ENCODE measurements at places on chromosomes 3 and 15.

DNA sequence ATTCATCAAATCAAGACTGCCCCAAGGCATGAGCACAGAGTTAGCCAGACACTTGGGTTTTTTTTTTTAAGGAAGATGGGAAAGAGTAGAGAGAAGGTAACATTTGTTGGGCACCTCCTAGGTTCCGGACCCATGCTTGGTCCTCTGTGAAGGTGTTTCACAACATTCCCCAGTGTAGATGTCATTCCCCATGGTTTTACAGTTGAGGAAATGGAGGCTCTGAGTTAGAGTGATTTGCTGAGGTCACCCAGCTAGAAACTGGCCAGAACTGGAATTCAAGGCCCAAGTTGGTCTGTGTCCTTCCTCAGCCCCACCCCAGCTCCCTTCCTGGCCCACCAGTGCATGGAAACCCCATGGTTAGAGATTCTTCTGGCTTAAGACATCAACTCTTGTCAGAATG, 19.9 kb downstream of the WNT7A start:
- DNase-seq = no peak

- DNase-seq = no peak
These were observed 3.9 kb upstream of the UCN2 start for GRCh38 chr3:48567500-48567899.

GRCh38 chr3:12073106-12073505, 68.9 kb downstream of the SYN2 start:
- no peak for DNase-seq

DNA sequence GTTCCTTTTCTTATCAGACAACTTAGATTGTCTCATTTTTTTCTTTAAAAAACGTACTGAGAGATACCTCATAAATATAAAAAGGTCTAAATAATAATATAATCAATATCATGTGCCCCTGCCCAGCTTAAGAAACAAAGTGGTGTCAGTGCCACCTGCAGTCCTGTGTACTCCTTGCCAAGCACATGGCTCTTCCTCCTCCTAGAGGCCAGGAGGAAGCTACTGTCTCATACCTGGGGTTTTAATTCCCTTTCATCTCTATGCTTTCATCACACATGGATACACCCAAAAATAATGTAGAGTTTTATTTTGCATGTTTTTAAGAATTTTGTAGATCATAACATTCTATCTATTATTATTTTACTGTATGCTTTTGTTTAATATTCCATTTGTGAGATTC, 98.6 kb upstream of the C15orf61 start:
- DNase-seq = no peak

- DNase-seq = no peak
These were observed 13.8 kb upstream of the ARHGEF3 start for GRCh38 chr3:56815589-56815988.

DNA sequence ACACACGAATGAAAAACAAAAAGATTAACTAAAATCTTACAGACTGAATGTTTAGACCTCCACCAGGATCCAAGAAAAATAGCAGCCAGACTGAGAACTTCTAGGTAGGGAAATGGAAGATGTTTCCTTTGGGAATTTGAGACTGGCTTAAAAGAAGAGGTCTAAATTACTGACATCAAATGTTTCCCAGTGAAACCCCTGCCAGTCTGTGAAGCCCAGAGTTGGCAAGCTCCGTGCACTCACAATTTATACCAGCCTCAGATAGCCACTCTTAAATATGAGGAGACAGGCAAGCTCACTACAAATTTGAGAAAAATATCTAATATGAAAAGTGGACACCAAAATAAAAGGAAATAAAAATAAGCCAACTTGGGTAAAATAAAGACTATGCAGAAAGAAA, 700.5 kb upstream of the ZNF385D start:
- DNase-seq = no peak

GRCh38 chr3:76502076-76502475, 537.8 kb upstream of the ROBO2 start:
- DNase-seq = no peak
